ENCODE measurements at places on chromosomes 16 and 17. TPM values are rescaled to one million over a fixed set of nuclear protein-coding genes. Genes with fewer than 3 reads are reported as not detected.

WIPF2 gene
- total RNA-seq, result 5.6 TPM

DNA sequence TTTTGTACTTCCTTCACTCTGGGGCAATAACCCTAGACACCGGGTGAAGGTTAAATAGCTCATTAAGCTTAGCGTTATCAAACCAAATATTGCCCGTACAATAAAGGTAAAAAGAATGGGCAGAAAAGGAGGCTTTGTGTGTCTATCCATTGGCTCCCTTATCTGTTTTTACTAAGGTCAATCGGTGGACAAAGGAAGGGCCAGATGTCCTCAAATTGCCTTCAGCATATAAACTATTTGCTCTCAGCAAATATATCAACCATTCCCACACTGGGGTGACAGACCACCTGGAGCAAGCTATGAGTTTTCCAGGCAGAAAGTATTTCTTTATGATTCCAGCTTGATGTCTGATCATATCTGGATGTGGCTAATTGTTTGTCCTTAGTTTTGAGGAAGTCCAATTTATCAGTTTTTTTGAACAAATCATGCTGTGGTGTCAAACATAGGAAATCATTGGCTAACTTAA, 25.3 kb upstream of the WIPI1 start:
- H3K4me1 ChIP-seq, result peaks cover 8% of the 10 kb centered on the region
- H3K27ac ChIP-seq, result no peak overlapping the region
- H3K36me3 ChIP-seq, result no peaks in the 10 kb centered on the region
- DNase-seq, result no peak
- no peak overlapping the region for H3K4me3 ChIP-seq

DNA sequence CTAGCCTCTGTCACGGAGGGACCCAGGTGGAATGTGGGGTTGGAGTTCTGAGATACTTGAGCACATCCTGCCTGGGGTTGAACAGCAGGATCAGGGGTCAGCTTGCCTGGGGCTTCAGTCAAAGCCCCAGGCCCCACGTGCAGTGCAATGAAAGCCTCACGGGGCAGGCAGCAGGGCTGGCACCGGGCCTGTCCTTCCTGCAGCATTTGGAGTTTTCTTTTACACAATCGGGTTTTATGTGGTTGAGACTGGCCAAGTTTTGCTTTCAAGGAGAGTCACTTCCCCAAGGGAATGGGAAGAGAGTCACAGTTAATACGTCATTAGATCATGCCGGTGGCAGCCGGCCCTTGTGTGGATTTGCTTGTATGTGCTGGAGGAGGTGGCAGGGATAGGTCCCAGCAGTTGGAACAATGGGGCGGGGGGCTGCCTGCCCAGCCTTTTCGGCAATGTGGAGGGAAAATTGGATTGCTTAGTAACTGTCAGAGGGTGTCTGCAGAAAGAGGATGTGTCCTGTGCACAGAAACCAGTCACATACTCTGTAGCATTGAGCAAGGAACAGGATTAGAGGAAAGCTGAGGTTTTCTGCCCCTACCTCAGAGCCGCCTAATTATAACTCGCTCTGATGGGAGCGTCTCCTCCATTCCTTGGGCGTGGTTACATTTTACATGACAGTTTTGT, 4.5 kb downstream of the RMI2 start:
- no peaks in the 10 kb centered on the region for H3K36me3 ChIP-seq
- peak overlapping the region; percentile 31 for H3K27ac ChIP-seq
- peaks cover 4% of the 10 kb centered on the region for H3K4me1 ChIP-seq
- DNase-seq, result no peak
- H3K4me3 ChIP-seq, result no peak overlapping the region

- H3K27ac ChIP-seq, result no peak overlapping the region
- peaks cover 6% of the 10 kb centered on the region for H3K4me1 ChIP-seq
- H3K4me3 ChIP-seq, result no peak overlapping the region
- H3K27me3 ChIP-seq, result no peaks in the 10 kb centered on the region
- no peak for DNase-seq
These were observed 26.1 kb downstream of the GLG1 start for GRCh38 chr16:74580833-74581232.

GRCh38 chr16:85622683-85623082, 9.6 kb downstream of the GSE1 start:
- no peak overlapping the region for H3K27ac ChIP-seq
- no peak overlapping the region for H3K4me3 ChIP-seq
- H3K36me3 ChIP-seq, result no peaks in the 10 kb centered on the region
- H3K27me3 ChIP-seq, result no peaks in the 10 kb centered on the region
- DNase-seq, result no peak
- H3K4me1 ChIP-seq, result peaks cover 43% of the 10 kb centered on the region

DNA sequence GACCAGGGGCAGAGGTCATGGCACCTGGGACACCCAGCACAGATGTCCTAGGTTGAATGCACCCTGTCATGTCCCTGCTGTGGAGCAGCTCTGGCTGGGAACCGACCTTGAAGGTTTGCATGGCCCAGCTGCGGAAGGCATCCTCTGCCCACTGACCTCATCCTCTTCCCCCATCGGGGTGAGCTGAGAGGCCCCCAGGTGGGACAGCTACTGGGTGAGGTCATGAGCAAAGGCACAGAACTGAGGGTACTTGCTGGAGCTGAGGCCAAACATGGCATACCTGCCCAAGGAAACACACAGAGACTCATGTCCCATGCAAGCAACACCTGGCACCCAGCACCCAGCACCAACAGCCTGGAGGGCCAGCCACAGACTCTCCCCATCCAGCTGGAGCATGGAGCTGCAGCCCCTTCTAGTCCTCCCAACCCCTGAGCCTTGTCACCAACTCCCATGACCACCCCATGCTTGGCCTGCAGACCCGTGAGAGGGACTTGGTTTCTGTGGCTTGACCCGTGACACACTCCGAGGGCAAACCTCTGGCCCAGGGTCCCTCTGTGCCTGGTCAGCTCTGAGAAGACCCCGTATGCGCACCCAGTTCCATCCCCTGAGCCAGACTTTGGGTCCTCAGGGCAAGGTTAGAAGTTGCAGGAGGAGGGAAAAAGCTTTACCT, 33.1 kb downstream of the LGALS9 start:
- H3K27ac ChIP-seq, result no peak overlapping the region
- H3K36me3 ChIP-seq, result no peaks in the 10 kb centered on the region
- no peaks in the 10 kb centered on the region for H3K4me1 ChIP-seq
- H3K4me3 ChIP-seq, result no peak overlapping the region

Data from liver (tissue), 10 donors.